ENCODE measurements at places on chromosomes 5 and 9. TPM values are rescaled to one million over a fixed set of nuclear protein-coding genes. Genes with fewer than 3 reads are reported as not detected.

The GDA gene
- 14.6 TPM for total RNA-seq

DNA sequence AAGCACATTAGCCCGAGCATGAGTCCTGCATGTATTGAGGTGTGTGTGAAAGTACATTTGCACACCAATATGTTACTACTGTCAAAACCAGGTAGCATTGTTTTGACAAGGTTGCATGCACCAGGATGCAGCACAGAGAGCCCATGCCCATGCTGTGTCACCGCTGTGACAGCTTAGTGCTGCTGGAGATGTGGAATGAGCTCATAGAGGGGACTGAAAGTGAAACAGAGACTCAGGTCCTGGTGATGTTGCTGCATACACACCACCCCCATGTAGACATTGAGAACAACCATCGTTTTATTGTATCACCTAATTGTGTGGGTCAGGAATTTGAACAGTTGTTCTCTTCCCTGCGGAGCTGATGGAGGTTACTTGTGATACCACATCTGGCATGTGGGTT, 53.0 kb downstream of the GADD45G start:
- no peak for DNase-seq

The RNF183 gene
- 0.80 TPM for total RNA-seq

GRCh38 chr9:87675906-87676515, 49.9 kb upstream of the CTSL start:
- no peak for DNase-seq

GRCh38 chr5:112121258-112121657, 297.8 kb downstream of the EPB41L4A start:
- DNase-seq, result no peak

The PCDHA9 gene
- total RNA-seq, result not detected

- DNase-seq, result no peak
Observed at GRCh38 chr5:157486221-157486681, 26.2 kb downstream of the NIPAL4 start.

- DNase-seq, result no peak
Observed at GRCh38 chr5:143946837-143947236, 134.9 kb downstream of the HMHB1 start.

DNA sequence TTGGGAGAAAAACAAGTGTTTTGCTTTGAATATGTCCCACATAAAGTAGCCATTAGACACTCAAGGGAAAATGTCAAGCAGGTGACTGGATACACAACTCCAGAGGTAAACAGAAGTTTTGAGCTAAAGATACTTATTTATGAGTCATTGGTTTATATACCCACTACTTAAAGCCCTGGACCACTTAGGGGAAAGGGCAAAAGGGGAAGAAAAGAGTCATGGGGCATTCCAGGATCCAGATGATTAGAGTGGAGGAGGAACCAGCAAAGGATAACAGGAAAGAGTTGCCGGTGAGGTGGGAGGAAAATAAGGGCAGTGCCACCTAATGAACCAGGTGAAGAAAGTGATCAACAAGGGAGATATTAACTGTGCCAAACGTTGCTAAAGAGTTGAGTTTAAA, 254.2 kb upstream of the NR4A3 start:
- no peak for DNase-seq

DNA sequence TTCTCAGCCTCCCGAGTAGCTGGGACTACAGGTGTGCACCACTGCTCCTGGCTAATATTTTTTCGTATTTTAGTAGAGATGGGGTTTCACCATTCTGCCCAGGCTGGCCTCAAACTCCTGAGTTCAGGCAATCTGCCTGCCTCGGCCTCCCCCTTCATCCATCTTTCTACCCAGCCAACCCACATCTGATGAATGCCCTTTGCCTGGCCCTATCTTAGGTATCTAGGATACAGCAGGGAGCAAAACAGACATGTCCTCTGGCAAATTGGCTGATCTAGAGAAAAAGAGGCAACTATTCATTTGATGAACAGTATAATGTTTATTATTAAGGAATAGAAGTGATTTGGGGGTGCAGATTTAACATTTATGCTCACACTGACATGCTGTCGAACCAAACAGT, 123.0 kb downstream of the TRIO start:
- no peak for DNase-seq

The ARID3C gene
- not detected for total RNA-seq

GRCh38 chr9:5178126-5178805, 7.2 kb downstream of the INSL6 start:
- DNase-seq, result no peak

All from renal cortical epithelial cell (primary cell).